Heart right ventricle (tissue), 16 donors: ENCODE measurements at places on chromosomes 1 and 21. TPM values are rescaled to one million over a fixed set of nuclear protein-coding genes. Genes with fewer than 3 reads are reported as not detected.

- H3K27me3 ChIP-seq: peaks cover 8% of the 10 kb centered on the region
- H3K36me3 ChIP-seq: no peaks in the 10 kb centered on the region
- no peak overlapping the region for H3K27ac ChIP-seq
- no peak overlapping the region for H3K4me3 ChIP-seq
- no peak for DNase-seq
Observed at GRCh38 chr1:214187933-214188332, 93.0 kb upstream of the SMYD2 start.

- H3K27me3 ChIP-seq: no peaks in the 10 kb centered on the region
- no peaks in the 10 kb centered on the region for H3K36me3 ChIP-seq
- no peak for DNase-seq
- H3K27ac ChIP-seq: no peak overlapping the region
- H3K4me1 ChIP-seq: no peaks in the 10 kb centered on the region
Observed at GRCh38 chr1:236123563-236123962, 18.8 kb upstream of the GPR137B start.

Gene KCNJ9
- polyA plus RNA-seq: 0.01 TPM

Gene MTF2
- 3.9 TPM for polyA plus RNA-seq
